Endothelial cell (in vitro differentiated cells): ENCODE measurements at places on chromosomes 12 and 14. TPM values are rescaled to one million over a fixed set of nuclear protein-coding genes. Genes with fewer than 3 reads are reported as not detected.
A peak's percentile ranks its signal among the peaks of the same experiment; 100 is the strongest.

Gene TAS2R9
- total RNA-seq, result not detected

DNA sequence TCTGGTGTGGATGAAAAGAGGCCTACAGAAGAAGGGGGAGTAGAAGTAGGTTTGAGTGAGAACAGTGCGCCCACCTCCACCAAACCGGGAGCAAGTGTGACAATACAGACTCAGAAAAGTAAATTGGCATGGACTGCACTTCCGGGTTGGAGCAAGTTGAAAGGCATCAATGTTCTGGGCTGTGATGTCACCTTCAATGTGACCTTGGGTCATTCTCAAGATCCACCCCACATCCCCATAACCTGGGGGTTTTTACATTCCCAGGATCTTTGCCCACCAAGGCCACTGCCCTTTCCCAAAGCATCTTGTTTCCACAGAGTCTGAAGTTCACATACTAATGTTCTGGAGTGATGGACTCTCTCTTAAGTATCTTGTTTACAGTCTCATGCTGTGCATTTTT is 5.3 kb upstream of the GZMB start:
- H3K4me3 ChIP-seq, result no peak overlapping the region
- DNase-seq, result no peak
- no peaks in the 10 kb centered on the region for H3K4me1 ChIP-seq

Gene CCDC175
- total RNA-seq, result not detected

DNA sequence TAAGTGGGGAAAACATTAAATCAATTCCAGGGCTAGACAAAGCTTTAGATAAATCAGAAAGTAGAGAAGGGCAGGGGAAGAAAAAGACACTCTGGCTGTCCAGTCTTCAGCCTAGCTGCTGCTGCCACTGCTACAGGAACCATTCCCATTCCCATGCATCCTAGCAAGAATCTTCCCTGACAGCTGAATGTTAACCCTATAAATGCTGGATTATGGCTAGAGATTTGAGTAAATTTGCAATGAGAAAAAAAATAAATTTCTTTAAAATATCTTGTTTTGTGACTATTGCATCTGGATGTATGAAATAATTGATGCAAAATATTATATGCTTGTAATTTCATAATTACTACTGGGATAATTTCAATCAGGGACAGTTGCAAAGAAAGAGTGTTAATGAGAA is 15.0 kb upstream of the CDKN3 start:
- peaks cover 29% of the 10 kb centered on the region for H3K4me1 ChIP-seq
- no peak overlapping the region for H3K27ac ChIP-seq
- H3K36me3 ChIP-seq, result no peaks in the 10 kb centered on the region
- DNase-seq, result no peak
- H3K4me3 ChIP-seq, result no peak overlapping the region

Gene CCDC177
- not detected for total RNA-seq

DNA sequence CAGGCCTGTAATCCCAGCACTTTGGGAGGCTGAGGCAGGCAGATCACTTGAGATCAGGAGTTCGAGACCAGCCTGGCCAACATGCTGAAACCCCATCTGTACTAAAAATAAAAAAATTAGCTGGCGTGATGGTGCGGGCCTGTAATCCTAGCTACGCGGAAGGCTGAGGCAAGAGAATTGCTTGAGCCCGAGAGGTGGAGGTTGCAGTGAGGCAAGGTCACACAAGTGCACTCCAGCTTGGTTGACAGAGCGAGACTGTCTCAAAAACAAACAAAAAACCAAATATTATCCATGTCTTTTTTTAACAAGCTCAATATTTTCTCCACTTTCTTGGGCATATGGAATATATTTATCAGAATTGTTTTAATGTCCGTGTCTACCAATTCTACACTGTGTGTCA is 89.6 kb downstream of the LMNTD1 start:
- no peak overlapping the region for H3K4me3 ChIP-seq
- DNase-seq, result no peak
- no peaks in the 10 kb centered on the region for H3K4me1 ChIP-seq
- peaks cover 2% of the 10 kb centered on the region for H3K27me3 ChIP-seq

DNA sequence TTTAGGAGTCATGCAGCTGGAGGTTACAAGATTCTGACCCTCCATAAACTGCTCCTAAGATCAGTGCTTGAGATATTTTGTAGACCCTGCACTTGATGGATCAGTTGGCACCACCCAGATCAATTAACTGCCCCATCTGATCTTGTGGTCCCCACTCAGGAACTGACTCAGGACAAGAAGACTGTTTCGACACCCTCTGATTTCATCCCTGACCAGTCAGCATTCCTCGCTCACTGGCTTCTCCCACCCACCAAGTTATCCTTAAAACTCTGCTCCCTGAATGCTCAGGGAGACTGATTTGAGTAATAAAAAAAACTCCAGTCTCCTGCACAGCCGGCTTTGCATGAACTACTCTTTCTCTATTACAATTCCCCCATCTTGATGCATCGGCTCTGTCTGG is 360.2 kb downstream of the GALC start:
- H3K36me3 ChIP-seq, result no peaks in the 10 kb centered on the region
- DNase-seq, result no peak
- peaks cover 1% of the 10 kb centered on the region for H3K27me3 ChIP-seq
- peaks cover 12% of the 10 kb centered on the region for H3K4me1 ChIP-seq

Gene DIP2B
- total RNA-seq, result 45.1 TPM

DNA sequence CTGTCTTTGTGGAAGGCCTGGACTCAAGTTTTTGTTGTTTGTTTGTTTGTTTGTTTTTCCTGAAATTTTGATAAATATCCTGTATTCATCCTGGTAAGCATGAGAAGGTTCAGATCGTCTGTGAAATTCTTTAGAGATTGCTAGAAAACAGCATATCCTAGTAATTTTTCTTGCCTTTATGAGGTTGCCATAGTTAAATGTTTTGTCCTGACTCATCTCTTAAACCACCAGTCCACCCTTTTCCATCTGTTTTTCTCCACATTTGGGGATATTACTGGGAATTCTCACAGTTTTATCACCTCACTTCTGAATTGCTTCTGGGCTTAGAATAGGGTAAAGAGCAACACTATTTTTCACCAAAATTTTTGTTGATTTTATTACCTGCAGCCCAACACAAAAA is 248.3 kb downstream of the FBXL14 start:
- no peak overlapping the region for H3K4me3 ChIP-seq
- H3K4me1 ChIP-seq, result no peaks in the 10 kb centered on the region
- H3K27me3 ChIP-seq, result no peaks in the 10 kb centered on the region
- DNase-seq, result no peak
- H3K27ac ChIP-seq, result no peak overlapping the region

Gene EEF1AKMT3
- total RNA-seq, result 8.6 TPM

DNA sequence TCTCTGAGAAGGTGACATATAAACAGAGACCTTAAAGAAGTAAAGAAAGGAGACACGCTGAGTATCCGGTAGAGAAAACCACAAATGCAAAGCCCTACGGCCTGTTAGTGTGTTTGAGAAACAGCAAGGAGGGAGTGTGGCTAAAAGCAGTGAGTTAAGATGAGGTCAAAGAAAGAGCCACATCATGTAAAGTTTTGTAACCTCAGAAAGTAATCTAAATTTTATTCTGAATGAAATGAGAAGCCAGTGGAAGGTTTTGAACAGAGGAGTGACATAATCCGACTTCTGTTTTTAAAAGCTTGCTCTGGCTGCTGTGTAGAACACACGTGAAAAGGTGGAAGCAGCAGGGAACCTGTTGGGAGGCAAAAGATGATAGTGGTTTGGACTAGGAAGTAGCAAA is 32.6 kb downstream of the PPP2R5E start:
- peaks cover 9% of the 10 kb centered on the region for H3K4me1 ChIP-seq
- H3K27me3 ChIP-seq, result peaks cover 4% of the 10 kb centered on the region

- no peak overlapping the region for H3K27ac ChIP-seq
- H3K27me3 ChIP-seq, result no peaks in the 10 kb centered on the region
- no peak for DNase-seq
- no peaks in the 10 kb centered on the region for H3K4me1 ChIP-seq
Measured at GRCh38 chr12:27870939-27871338, 90.9 kb upstream of the MANSC4 start.

Gene CCDC197
- not detected for total RNA-seq

Gene EXOC3L4
- total RNA-seq, result not detected

DNA sequence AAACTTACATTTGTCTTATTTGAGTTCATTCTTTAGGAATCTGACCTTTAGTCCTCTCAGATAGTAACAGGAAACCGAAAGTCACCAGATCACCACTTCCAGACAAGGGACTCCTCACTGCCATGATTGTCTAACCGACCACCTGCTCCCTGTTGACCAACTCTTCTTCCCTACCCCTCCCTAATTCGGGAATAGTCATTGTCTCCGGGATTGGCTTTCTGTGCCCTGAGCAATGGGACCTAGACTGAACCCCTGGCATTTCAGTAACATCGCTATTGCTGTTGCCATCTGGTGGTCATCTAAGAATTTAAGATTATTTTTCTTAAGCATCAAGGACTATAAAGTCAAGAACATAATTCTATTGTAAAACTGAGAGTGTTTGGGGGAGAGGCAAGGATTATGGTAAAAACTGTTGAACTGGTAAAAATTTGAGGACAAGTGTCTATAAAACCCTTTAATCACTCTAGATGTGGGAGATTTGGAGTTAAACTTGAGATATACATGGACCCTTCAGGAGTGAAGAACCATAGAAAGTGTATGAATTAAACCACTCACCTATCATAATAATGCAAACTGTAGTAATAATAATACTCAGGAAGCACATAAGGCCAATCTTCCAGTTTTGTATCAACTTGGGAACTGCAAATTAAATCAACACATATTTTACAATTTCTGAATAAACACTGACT is 6.3 kb downstream of the CLEC2A start:
- H3K36me3 ChIP-seq, result no peaks in the 10 kb centered on the region
- no peak overlapping the region for H3K27ac ChIP-seq

Gene HOXC13
- total RNA-seq, result 0.38 TPM

Gene KERA
- not detected for total RNA-seq

DNA sequence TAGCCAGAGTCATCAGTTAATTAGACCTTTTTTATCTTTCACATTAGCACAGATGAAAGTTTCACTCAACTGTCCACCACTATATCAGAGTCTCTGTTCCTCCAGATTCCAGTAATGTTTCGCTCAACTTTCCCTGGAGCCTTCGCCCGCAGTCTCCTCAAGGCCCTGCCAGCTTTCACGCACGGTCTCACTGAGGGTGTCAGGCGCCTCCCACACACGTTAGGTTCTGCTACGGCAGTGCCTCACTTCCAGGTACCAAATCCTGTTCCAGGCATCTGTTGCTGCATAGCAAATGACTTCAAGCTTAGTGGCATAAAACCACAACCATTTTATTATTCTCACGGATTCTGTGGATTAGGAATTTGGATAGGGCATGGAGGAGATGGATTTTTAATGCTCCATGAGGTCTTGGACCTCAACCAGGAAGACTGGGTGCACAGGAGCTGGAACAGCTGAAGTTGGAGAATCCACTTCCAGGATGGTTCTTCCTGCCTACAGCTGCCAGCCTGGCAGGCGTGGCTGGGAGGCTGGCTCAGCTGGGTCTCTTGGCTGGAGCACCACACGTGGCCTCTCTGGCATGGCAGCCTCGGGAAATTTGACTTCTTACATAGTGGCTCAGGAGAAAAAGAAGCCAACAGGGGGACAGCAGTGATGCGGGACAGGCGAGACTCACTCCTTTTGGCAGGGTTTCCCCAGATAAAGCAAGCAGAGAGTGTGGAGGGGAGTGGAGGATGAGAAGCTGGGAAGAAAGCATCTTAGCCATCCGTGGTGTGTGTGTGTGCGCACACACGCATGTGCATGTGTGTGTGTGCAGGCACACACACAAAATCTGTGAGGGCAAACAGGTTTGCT is 21.3 kb upstream of the BCDIN3D start:
- H3K27ac ChIP-seq, result no peak overlapping the region
- peaks cover 7% of the 10 kb centered on the region for H3K36me3 ChIP-seq
- peaks cover 6% of the 10 kb centered on the region for H3K27me3 ChIP-seq

- no peak for DNase-seq
- no peaks in the 10 kb centered on the region for H3K36me3 ChIP-seq
- no peaks in the 10 kb centered on the region for H3K27me3 ChIP-seq
- peak overlapping the region; percentile 20 for H3K27ac ChIP-seq
- H3K4me1 ChIP-seq, result peaks cover 14% of the 10 kb centered on the region
- no peak overlapping the region for H3K4me3 ChIP-seq
Measured at GRCh38 chr12:45966486-45966885, 23.9 kb downstream of the SCAF11 start.

GRCh38 chr12:70733385-70733784 is 96.2 kb upstream of the PTPRB start:
- H3K27ac ChIP-seq, result no peak overlapping the region
- peaks cover 8% of the 10 kb centered on the region for H3K36me3 ChIP-seq
- no peaks in the 10 kb centered on the region for H3K27me3 ChIP-seq
- no peak overlapping the region for H3K4me3 ChIP-seq
- peaks cover 3% of the 10 kb centered on the region for H3K4me1 ChIP-seq

GRCh38 chr12:46110928-46111699 is 120.7 kb upstream of the SCAF11 start:
- no peaks in the 10 kb centered on the region for H3K36me3 ChIP-seq
- H3K27ac ChIP-seq, result no peak overlapping the region
- H3K4me3 ChIP-seq, result no peak overlapping the region
- DNase-seq, result no peak
- no peaks in the 10 kb centered on the region for H3K4me1 ChIP-seq
- no peaks in the 10 kb centered on the region for H3K27me3 ChIP-seq

- no peaks in the 10 kb centered on the region for H3K36me3 ChIP-seq
- DNase-seq, result no peak
- no peak overlapping the region for H3K4me3 ChIP-seq
- H3K4me1 ChIP-seq, result peaks cover 2% of the 10 kb centered on the region
Measured at GRCh38 chr14:22271838-22272799, 316.9 kb downstream of the DAD1 start.

Gene LUM
- 0.18 TPM for total RNA-seq

Gene RNASE7
- not detected for total RNA-seq

DNA sequence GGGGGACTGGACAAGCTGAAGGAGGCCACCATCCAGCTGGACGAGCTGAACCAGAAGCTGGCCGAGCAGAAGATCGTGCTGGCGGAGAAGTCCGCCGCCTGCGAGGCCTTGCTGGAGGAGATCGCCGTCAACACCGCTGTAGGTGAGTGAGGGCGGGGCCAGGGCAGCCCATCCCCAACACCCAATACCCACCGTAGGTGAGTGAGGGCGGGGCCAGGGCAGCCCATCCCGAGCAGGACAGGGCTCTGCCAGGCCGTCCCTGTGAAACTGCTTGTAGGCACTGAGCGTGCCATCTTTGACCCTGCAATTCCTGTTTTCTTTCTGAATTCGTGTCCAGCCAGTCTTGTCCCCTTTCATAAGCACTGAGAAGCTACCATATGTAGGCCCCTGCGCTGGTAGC is 74.0 kb downstream of the CCDC92 start:
- H3K27ac ChIP-seq, result no peak overlapping the region
- H3K27me3 ChIP-seq, result peaks cover 2% of the 10 kb centered on the region
- no peak for DNase-seq
- H3K36me3 ChIP-seq, result no peaks in the 10 kb centered on the region
- peaks cover 6% of the 10 kb centered on the region for H3K4me1 ChIP-seq

DNA sequence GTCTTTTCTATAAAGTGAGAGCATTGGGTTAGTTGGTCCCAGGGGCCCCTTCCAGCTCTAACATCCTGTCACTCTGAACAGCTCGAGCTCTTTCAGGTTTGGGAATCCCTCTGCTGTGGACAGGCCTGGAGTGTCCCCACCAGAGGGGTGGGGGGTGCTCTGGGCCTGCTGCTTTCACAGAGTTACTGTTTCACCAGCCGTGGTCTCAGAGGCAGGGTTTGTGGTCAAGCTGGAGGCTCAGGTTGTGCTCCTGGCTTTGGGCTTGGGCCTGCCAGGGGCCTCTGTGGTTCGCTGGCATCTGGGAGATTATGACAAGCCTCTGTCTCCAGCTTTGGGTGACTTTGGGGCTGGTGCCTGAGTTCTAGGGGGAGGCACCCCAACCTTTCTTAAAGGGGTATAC is 59.6 kb downstream of the FBXL14 start:
- DNase-seq, result no peak
- H3K4me3 ChIP-seq, result no peak overlapping the region
- H3K27me3 ChIP-seq, result peaks cover 4% of the 10 kb centered on the region
